ENCODE measurements at places on chromosomes 1 and 21.

- no peak for DNase-seq
These were observed 75.4 kb downstream of the CEP170 start for GRCh38 chr1:243179720-243180119.

DNA sequence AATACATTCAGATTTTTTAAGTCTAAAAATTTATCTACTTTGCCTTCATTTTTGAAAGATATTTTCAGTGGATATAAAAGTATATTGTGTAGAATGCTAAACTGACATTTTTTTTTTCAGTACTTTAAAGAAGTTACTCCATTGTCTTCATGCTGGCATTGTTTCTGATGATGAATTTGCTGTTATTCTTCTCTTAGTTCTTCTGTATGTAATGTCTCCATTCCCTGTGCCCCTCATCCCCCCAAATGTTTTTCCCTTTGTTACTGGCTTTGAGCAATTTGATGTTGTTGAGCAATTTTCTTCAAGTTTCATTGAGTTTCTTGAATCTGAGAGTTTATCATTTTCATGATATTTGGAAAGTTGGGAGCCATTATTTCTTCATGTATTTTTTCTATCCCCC, 20.8 kb upstream of the VANGL1 start:
- no peak for DNase-seq

DNA sequence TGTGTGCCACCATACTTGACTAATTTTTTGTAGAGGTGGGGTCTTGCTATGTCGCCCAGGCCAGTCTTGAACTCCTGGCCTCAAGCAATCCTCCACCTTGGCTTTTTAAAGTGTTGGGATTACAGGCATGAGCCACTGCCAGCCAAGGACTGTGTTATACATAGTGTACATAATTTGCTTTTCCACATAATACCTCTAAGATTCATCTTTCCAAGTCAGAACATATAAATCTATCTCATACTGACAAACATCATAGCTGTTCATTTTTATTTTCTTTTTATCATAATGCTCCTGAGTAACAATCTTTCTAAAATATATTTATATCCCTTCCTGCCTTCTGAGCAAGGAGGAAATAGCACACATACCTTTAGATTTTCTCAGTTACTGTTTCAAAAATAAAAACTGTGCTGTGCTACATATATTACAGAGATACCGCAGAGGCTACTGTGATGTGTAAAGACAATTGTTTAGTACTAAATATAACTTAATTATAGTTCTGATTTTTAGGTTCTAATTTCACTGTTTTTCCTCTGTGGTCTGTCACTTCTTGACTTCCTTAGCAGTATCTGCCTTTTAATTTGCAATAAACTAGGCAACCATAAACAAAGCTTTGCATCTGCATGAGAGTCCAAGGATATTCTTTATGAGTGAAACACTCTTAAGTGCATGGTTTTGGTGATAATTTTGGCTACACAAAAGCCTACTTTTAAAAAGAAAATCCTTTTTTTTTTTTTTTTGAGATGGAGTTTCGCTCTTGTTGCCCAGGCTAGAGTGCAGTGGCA, 59.3 kb downstream of the EYA3 start:
- no peak for DNase-seq

GRCh38 chr1:52238887-52239707, 97.2 kb downstream of the ZFYVE9 start:
- no peak for DNase-seq

DNA sequence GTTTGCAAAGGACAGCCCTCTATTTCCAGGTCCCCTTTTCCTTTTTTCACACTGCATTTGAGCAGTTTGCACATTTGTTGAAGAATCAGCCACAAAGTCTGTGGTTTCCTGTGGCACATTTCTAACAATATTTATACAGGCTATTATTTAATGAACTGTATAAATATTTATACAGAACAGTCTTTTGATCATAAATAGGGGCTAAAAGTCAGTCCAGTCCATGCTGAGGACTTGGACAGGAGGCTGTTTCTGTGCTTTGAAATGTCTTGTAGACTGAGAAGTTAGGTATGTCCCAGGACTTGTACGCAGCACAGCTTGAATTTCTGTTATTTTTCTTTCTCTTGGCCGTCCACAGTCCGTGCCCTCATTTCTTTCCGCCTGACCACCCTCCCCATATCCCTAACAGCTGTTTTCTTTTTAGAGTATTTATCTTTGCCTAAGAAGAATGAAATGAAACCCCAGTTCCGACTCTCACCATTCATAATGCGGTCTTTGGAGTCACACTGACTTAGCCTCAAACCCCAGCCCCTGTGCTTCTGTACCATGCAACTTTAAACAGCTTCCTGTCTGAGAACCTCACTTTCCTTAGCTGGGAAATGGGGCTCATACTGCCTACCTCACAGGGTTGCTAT, 19.7 kb downstream of the FGGY start:
- DNase-seq = no peak

- DNase-seq = no peak
These were observed 99.0 kb upstream of the WLS start for GRCh38 chr1:68331117-68331865.

DNA sequence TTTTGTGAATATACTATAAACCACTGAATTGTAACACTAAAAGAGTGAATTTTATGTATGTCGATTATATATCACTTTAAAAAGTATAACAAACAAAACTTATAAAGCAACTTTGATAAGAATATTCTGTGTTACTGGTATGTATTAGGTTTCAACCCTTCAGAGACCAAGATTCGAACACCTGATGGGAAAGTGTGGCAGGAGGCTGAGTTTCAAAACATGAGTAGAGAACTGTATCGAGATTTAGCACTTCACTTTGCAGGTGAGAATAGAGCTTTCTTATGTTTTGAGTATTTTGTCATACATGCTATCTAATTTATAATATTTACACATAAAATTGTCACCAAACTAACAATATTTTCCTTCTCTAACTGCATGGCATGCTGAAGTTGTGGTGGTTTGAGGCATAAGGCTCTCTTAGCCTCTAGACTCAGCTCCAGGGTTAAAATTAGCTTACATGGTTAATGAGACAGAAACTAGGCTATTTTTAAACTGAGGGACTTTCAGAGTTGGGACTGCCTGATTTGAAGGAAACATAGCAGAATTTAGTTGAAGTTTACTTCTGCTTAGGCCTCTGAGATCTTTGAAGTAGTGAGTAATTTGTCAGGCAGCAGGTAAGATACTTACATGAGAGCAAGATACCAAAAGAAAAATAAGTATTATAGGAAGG, 48.6 kb downstream of the CEP350 start:
- DNase-seq = no peak

DNA sequence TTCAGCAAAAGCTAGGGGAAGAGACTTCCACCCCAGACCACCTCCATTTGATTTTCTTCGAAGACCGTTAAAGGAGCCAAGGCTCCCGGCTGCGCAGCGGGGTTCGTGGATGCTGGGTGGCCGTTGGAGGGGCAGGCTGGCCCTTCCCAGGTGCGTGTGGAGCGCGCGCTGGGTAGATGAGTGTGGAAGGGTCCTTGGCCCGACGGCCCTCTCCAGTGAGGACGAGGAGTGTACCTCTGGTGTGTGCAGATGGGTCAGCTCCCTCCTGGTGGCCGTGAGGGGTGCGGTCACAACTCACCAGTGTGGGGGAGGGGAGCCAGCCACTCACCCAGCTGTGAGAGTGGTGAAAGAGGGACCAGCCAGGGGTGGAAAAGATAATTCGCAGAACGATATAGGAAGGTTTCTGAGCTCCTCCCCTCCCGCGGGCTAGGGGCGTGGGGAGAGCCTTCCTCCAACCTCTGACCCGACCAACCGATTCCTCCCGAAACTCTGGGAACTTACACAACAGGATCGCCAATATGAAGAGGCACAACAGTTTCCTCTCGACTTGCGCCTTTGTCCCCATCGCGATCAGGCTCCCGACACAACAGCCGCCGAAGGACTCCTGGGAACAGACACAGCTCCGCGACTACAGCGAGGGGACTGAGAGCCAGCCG, at the start of gene F11R:
F11R (minus strand) TSS at position 644 of the 656 bp plus-strand sequence; CDS start at position 565, 79 bp downstream.
- DNase-seq = no peak

DNA sequence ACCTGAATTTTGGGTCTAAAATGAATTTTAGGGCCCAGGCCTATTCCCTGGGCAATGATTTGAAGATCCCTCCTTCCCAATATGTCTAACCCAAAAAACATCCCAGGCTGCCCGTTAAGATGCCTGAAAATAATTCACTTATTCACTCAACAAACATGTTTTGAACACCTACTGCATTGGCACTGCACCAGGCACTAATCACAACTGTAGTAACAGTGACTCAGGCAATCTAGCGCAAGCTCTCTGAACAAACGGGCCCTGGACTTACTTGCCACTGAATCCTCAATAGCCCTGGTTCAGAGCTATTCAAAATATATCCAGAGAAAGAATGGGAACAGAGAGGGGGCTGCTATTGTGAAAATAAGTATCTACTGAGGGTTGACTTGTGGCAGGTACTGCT, 4.2 kb downstream of the CD244 start:
- DNase-seq = no peak

GRCh38 chr21:29096218-29097015, 23.0 kb upstream of the CCT8 start:
- no peak for DNase-seq

Data from stimulated activated CD8-positive, alpha-beta memory T cell treated with anti-CD3 and anti-CD28 coated beads, Interleukin-15, amount 100 ng/mL, for 24 hours (primary cell).